SK-N-SH treated with all-trans-retinoic acid at 6 μM for 48 hours (cell line): ENCODE measurements at places on chromosomes 16 and 17.
A peak's percentile ranks its signal among the peaks of the same experiment; 100 is the strongest.

GRCh38 chr17:2736956-2737355, 12.5 kb downstream of the CCDC92B start:
- ATAC-seq, result no peak

DNA sequence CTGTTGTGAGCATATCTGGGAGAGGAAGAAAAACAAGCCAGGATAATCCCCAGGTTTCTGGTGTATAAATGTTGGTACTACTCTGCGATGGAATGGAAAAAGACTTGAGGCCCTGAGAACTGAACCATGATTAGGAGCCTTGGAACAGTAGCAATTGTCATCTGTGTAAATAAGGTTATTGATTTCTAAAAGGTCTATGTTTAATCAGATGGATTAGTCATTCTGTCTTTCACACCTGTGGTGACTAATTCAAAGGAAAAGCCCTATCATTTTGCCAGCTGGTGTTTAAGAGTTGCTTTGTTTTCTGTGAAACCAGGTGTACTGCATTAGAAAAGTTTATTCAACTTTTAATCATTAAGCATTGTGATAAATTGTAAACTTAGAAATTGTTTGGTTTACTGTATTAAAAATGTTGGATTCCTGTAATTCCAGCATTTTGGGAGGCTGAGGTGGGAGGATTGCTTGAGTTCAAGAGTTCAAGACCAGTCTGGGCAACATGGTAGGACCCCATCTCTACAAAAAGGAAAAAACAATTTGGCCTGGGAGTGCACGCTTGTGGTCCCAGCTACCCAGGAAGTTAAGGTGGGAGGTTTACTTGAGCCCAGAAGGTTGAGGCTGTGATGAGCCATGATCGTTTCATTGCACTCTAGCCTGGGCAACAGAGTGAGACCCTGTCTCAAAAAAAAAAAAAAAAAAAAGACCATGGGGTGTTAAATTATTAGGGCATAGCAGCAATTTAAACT, 29.0 kb upstream of the KPNB1 start:
- ATAC-seq, result no peak

DNA sequence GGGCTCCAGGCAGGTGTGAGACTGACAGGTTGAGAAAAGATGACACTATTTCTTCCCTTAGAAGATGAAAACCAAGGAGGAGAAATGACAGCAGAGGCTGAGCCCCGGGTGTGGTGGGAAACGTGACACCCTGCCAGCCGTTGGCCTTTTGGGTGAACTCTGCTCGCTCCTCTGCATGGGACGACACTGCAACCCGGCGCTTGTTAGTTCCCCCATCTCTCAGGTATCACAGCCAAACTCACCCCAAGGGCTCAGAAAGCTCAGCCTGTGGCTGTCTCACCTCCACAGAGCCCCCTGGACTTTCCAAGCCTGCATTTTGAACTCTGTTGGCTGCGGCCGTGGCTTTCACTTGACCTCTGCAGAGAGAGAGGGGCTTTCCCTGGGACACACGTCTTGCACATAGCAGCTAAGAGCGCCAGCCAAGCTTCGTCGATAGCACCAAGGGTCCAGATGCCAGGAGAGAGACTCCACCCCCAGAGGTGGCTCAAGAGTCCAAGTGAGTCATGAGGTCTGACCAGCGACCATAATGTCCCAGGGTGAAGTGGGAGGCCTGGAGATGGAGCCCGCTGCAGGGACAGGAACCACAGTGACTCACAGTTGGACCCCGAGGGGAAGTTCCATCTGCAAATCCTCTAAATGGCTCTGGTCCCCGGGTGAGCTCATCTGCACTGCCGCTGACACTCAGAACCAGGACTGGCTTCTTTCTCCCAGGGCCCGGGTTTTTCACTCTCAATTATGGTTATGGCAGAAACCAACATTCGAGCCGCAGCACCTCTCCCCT, 301.9 kb downstream of the SOX9 start:
- ATAC-seq, result peak; percentile 61

DNA sequence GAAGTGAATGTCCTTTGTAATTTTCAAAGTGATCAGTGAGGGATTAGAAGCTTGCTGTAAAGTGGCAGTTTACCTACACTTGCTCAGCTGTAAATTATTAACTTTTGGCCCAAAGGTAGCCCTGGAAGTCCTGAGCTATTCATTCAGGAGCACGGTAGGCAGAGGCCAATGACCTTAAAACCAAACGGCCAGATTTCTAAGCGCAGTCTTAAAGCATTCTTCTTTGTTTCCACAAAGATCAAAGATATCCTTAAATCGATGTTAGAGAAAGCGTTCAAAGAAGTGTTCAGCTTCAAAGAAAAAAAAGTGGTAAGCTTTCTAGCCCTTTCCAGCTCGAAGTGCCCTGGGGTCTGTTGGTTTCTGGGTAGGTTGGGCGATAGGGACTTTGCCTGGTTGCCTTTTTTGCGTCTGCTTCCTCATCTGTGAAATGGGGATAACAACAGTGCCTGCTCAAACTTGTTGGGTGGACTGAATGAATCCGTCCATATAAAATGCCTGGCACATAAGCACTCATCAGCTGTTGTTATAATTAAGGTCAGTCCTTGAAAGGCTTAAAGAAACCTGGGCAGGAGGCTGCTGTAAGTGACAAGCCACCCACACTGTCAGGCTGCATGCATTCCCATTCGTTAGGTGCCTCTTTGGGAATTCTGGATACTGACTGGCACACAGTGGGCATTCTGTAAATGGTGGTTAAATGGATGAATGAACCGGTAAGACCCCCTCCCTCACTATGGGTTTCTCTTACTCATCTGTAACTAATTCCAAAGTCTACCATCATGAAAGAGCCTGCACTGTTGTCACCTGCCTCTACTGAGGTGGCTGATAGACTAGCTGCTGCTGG, 113.2 kb downstream of the PRKCA start:
- ATAC-seq, result no peak

DNA sequence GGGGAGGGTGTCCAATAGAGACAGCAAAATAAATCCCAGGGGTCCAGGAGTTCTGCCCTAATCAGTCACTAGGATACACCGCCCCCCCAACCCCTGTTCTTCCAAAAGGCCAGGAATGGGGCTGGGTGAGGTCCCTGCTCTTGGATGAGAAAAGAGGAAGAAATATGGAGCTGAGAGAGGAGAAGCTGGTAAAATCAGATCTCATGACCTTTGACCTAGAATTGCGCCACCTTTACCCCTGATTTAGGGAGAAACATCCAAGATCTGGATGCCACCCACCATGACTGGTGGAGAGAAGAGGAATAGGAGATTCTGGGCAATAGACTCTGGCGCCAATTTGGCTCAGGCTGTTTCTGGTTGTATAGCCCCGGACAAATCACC, 707 bp upstream of the CACNB1 start:
- ATAC-seq, result no peak
